OCI-LY7 (cell line): ENCODE measurements at places on chromosomes 7 and 10.

DNA sequence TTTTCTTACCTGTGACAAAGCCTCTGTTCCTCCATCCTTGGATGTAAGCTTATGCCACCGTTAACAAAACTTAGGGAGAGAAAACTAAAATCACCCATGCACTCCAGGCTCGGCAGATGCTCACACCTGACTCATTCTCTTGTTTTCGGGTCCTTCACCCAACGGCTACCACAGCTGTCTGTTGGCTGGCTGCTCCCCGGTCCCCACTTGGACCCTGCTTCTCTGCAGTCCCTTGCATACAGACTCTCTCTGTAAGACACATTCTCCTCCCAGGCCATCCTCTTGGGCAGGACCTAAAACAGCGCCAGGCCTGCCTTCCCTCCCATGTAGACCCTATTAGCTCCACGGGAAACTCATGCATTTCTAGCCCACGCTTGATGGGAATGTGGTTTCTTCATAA lies 12.1 kb upstream of the INHBA start:
- no peak for DNase-seq

DNA sequence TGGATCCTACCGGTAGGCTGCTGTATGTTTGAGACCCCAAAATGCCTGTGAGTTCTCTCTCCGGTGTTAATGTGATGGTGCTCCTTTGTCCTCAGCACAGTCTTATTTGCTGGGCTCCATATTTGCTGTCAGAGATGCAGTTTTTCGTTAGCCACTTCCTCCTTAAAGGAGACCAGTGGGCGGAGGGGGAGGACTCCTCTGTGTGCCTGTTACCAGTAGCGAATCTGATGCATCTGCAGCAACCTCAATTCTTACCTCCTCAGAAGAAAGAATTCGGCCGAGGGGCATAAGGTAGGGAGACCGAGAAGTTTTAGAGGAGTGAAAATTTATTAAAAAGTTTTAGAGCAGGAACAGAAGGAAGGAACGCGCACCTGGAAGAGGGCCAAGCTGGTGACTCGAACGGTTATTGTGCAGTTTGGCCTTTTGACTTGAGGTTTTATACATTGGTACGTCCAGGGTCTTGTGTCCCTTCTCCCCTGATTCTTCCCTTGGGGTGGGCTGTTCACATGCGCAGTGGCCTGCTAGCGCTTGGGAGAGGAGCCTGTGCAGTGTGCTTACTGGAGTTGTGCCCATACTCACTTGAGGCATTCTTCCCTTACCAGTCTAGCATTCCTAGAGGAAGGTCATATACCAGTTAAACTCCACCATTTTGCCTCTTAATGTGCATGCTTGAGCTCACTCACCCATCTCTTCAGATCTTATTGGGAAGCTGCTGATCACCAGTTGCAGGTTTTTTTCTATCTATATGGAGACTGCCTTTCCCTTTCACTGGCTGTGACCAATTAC lies 49.5 kb downstream of the GNAI1 start:
- DNase-seq = no peak

- no peak for DNase-seq
These were observed 14.0 kb upstream of the GPR37 start for GRCh38 chr7:124779620-124780019.

GRCh38 chr10:3425716-3426115 lies 253.1 kb upstream of the PITRM1 start:
- DNase-seq = no peak

GRCh38 chr7:47408675-47409074 lies 173.2 kb downstream of the TNS3 start:
- DNase-seq = no peak

DNA sequence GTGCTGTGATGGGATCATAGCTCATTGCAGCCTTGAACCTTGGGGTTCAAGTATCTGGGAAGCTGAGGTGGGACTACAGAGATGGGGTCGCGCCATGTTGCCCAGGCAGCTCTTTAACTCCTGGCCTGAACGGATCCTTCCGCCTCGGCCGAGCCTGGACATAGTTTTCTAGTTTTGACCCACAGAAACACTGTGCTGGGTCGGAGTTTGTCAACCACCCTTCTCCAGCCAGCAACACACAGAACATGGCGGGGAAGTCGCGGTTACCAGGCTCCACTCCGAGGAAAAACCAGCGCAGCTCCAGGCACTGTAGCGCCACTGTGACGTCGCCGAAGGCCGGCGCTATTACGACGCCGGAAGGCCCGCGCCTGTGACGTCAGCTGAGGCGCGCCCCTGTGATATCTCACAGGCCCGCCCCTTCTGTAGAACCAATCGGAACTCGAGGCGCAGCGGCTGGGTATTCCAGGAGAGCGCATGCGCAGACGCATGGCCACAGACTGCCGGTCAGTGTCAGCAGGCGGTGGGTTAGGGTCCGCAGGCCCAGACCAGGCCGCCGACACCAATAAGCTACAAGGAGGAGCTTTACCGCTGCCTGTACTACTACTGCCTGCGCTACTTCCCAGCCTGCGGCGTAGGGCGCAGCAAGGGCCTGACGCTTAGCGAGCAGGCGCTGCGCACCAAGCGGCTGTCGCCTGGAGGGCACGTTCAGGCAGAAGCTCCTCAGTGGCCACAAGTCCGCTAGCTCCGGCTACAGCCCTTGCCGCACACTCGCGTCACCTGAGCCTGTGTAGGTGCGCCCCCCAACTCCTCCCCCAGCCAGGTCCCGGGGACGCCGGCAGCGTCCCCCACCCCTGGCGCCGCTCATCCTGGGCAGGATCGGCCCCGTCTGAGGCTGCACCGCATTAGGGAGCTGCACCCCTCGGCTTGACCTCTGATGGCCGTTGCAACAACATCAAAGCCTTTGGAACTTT lies 135.2 kb upstream of the KCTD7 start:
- DNase-seq = peak; percentile 99

DNA sequence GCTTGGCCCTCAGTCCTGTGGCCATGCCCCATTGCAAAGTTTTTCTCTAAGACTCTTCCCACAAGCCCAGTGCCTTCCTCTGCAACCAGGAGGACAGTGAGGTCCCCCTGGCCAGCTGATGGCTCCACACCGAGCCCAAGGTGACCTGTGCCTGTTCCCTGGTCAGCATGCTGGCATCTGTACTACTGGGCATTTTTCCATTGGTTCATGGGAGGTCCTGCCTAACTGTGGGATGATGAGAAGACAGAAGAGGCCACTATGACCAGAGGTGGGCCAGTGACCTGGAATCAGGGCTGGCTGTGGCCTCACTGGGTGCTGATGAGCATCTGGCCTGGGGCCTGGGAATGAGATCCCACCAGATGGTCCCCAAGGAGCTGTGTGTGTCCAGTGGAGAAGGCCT lies 20.2 kb downstream of the CALML3 start:
- no peak for DNase-seq

DNA sequence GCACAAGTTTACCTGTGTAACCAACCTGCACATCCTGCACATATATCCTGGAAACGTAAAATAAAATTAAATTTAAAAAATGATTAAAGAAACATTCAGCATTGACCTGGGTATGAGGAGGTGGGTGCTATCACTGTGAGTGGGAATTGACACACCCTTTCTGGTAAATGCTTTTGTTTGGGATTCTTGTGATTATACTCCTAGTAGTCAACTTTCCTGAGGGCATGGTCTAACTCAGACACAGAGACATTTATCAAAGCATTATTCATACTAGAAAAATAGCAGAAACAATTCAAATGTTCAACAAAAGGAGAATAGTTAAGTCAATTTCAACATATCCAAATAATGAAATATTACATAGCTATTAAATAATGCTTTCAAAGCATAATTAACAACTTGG lies 44.2 kb downstream of the CNNM2 start:
- DNase-seq = no peak

DNA sequence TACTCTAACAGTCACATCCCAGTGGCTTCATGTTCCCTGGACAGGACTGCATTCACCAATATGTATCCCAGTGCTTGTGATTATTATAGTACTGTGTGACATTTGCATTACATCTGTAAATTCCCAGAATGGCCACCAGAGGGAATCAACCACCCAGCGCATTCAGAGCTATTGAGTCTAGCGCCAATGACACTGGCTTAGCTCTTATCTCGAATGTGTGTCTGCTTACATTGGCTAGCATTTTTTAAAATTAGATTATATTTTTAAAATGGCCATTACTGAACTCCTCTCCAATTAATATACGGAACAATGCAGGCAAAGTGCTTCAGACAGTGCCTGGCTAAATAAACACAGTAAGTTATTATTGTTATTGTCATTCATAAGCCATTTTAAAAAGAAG lies 36.3 kb downstream of the TRIL start:
- peak; percentile 55 for DNase-seq

GRCh38 chr7:93601363-93601762 lies 26.8 kb upstream of the CALCR start:
- no peak for DNase-seq

GRCh38 chr10:110672580-110672919 lies 28.4 kb downstream of the RBM20 start:
- no peak for DNase-seq

DNA sequence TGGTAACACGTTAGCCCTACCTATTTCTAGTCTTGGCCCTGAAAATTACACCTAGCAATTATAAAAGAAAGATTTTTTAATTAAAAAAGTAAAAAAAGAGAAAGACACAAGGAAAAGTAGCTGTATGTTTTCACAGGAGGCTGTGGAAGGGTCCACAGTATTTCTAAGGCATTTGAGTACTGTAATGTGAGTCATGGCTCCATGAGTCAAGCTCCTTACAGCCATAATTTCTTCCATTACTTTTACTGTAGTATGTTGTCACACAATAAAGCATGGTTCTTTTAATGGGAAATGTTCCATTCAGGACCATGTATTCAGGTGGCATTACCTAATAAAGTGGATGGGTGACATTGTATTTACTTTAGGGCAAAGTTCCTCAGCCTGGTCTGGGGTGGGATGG lies 113.4 kb downstream of the GPR37 start:
- no peak for DNase-seq

GRCh38 chr10:43884501-43885105 lies 235.9 kb upstream of the ZNF32 start:
- no peak for DNase-seq

- no peak for DNase-seq
These were observed 111.9 kb upstream of the NRBF2 start for GRCh38 chr10:63021225-63021624.

- no peak for DNase-seq
These were observed 1190.8 kb upstream of the AUTS2 start for GRCh38 chr7:68407460-68407859.

DNA sequence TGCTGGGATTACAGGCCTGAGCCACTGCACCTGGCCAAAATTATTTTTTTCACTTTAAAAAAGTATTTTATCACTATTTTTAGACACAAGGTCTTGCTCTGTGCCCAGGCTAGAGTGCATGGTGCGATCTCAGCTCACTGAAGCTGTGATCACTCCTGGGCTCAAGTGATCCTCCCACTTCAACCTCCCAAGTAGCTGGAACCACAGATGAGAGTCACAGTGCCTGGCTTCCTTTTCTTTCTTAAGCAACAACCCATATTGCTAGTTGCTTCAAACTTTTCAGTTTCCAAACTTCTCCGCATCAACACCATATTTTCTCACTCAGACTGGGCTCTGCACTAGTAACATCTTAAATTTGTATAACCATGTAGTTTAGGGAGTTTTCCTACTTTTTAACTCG lies 9.5 kb upstream of the SMC3 start:
- DNase-seq = no peak

- peak; percentile 62 for DNase-seq
These were observed 78.6 kb downstream of the LCOR start for GRCh38 chr10:96910488-96911395.
